Tibial artery (tissue), 4 donors: ENCODE measurements at places on chromosomes 7 and 10.

DNA sequence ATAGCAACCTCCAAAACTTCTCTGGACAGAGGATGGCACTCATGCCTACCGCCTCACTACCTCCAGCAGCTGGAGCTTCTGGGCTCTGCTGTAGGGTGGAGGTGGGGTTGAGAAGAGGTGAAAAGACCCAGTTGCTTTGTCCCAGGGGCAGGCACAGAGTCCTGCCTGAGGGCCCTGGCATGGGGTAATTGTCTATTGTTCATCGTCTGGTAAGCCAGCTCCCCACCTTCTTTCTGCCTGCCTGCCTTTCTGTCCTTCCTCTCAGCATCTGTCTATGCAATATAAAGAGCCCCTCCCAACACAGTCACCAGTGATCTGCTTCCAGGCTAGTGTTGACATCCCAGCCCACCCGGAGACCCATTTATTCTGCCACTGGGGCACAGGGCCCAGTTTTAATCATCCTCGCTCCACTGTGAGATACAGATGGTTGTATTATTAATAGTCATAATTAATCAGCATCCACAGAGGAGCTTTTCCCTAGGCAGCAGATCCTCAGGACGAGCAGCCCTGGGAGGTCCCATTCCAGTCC lies 39.0 kb downstream of the ZMIZ1 start:
- DNase-seq = no peak

DNA sequence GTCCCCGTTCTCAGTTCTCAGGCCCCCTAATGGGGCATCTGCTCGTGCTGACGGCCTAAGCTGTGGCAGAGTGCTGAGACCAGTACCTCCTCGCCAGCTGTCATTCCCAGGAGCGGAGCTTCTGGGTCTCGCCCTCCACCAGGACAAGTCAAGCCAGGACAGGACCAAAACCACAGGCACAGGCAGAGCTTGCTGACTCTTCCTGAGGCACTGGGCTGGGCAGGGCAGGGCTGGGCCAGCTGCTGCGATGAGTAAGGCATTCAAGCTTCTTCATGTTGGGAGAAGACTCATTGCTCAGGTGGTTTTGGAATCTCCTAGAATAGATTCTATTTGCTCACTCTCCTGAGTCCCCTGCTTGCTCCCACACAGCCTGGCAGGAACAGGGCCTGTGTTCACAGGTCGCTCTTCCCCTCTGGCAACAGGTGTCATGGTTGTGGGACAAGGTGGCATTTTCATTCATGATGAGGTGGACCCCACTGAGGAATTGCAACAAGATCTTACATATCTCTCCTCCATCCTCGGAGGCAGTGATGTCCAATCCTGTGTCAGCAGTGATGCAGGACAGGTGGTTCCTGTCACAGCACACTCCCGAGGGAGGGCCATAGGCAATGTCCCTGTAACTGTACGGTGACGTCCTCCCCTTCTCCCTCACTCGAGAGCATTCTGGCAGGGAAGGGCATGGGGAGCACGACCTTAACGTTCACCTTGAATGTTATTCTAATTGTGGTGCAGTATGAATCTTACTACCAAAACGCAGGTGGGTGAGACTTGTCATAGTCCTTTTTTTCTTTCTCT lies 17.0 kb upstream of the SH3PXD2A start:
- DNase-seq = no peak

GRCh38 chr10:86020134-86020533 lies 346.5 kb downstream of the GRID1 start:
- no peak for DNase-seq

GRCh38 chr7:105013221-105013815 lies 687 bp upstream of the KMT2E start:
- peak; percentile 94 for DNase-seq

DNA sequence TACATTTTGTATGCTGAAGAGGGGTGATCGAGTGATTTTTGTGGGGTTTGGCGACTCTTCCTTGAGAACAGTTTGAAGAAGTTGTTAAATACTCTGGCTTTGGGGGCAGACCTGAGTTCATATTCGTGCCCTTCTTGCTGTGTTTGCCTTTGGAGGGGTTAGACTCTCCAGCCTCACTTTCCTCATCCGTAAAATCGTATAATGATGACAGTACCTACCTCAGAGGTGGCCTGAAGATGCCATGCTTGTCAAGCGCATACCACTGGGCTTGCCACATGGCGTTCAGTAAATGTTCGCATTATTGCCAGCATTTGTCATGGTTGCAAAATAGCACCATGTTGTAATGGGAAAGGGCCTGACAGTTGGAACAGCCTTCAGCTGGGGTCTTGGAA lies 1.3 kb downstream of the STK17A start:
- no peak for DNase-seq

GRCh38 chr7:22137466-22137865 lies 191.8 kb upstream of the CDCA7L start:
- DNase-seq = no peak

DNA sequence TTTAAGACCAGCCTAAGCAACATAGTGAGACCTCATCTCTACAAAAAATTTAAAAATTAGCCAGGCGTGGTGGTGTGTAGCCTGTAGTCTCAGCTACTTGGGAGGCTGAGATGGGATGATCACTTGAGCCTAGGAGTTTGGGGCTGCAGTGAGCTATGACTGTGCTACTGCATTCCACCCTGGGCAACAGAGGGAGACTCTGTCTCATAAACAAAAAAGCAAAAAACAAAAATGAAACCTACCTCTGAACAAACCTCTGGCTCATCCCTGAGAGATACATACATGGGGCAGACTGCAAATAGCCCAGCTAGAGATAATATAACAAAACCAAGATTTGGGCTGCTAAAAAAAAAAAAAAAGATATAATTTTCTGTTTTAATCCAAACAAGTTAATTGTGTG lies 19.5 kb downstream of the C10orf67 start:
- DNase-seq = no peak

DNA sequence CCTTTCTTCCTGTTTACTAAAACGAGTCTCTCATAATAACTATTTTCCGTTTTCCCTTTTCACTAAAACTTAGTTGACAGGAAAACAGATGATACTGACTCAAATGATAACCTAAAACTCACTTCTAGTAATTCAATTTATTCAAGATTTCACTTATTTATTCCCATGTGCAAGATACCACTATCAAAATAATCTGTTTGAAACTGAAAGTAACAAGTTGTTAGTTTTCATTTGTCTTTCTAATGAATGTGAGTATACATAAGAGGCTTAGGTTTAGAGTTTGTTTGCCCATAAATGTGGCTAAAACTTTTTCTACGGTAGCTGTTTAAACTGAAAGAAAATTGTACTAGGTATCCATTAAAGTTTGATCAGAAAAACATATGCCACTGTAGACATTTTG lies 314.9 kb upstream of the STEAP1 start:
- no peak for DNase-seq

DNA sequence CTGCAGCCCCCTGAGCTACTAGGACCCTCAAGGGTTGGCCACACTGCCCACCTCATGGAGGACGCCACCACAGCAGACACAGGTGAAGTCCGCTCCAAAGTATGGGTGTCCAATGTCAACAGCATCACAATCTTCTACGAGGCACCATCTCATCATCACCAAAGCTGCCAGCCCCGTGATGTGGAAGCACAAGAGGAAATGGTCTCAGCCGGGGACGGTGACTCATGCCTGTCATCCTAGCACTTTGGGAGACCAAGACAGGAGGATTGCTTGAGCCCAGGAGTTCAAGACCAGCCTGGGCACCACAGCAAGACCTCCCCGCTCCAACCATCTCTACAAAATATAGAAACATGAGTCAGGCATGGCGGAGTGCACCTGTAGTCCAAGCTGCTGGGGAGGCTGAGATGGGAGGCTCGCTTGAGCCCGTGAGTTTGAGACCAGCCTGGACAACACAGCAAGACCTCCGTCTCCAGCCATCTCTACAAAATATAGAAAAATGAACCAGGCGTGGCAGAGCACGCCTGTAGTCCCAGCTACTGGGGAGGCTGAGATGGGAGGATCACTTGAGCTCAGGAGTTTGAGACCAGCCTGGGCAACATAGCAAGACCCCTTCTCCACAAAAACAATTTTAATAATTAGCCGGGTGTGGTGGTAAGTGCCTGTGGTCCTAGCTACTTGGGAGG lies 48.8 kb upstream of the MYL10 start:
- DNase-seq = no peak

- no peak for DNase-seq
These were observed 23.9 kb upstream of the ZNF716 start for GRCh38 chr7:57425969-57426628.

DNA sequence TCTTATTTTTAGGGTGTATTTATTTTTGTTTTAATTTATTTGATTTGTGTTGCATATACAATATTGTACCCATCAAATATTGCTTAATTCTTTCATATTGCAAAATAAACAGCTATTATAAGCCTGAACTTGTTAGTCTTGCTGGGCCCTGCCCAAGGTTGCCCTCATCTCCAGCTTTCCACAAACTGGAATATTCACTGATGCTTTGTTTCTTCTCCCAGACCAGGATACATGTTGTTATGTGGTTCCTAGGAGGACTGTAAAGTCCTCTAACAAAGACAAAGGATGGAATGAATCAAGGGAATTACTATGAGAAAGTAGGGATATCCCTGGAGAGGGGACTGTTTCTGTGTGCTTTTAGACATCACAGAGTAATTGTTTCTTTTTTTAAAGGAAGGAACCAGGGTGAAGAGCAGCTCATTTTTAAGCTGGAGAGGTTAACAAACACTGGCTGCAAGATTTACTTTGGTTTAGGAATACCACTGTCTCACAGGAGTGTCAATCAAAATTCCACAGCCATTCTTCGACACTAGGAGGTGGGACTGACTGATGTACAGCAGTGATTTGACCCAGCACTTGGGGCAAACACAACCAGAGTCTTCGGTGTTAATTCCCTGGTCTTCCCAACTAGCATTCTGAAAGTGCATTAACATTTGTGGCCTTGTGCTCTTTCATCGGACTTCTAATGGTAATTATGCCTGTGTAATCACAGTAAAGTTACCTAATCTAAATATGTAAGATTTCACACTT lies 14.8 kb upstream of the CD36 start:
- DNase-seq = no peak

DNA sequence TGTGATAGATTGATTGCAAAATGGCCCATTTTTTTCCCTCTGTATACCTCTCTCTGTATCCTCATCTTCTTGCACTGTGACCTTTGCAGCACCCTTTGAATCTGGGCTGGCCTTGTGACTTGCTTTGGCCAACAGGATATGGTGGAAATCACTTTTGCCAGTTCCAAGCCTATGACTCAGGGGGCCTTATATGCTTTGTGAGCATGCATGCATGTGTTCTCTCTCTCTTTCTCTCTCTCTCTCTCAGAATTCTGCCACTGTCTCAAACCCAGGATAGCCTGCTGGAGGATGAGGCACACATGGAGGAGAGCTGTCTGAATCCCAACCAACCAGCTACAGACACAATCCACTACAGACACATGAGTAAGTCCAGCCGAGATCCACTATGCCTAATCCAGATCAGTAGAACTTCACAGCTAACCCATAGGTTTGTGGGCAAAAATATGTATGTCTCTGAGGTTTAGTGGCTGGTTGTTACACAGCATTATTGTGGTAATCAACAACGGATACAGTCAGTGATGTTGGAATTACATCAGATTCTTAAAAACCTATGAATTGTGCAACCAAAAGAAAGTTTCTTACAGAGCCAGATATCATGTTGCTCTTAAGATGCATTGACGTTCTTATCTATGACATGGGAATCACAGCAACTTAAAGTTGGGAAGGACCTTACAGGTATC lies 41.8 kb upstream of the ABCB4 start:
- DNase-seq = no peak

DNA sequence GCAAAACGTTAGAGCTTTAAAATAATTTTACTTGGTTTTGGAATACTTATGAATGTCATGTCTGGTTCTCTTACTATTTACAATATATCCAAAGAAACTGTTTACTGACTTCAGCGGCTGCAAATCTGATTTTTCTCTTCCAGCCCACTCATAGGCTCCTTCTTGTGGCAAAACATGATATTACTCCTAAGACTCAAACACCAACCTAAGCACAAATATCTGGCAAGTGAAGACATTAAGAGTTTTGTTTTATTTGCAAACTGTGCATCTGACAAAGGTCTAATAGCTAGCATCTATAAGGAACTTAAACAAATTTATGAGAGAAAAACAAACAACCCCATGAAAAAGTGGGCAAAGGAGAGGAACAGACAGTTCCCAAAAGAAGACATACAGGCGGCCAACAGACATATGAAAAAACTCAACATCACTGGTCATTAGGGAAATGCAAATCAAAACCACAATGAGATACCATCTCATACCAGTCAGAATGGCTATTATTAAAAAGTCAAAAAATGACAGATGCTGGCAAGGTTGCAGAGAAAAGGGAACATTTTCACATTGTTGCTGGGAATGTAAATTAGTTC lies 20.3 kb upstream of the GJC3 start:
- no peak for DNase-seq

GRCh38 chr7:37765872-37766525 lies 82.4 kb upstream of the NME8 start:
- DNase-seq = no peak

GRCh38 chr7:29204491-29205272 lies 10.1 kb downstream of the CHN2 start:
- no peak for DNase-seq

GRCh38 chr10:128549101-128549608 lies 422.9 kb upstream of the MKI67 start:
- no peak for DNase-seq

GRCh38 chr7:103658055-103659005 lies 212.3 kb upstream of the SLC26A5 start:
- no peak for DNase-seq

GRCh38 chr7:139648391-139648861 lies 124.9 kb downstream of the CLEC2L start:
- no peak for DNase-seq

DNA sequence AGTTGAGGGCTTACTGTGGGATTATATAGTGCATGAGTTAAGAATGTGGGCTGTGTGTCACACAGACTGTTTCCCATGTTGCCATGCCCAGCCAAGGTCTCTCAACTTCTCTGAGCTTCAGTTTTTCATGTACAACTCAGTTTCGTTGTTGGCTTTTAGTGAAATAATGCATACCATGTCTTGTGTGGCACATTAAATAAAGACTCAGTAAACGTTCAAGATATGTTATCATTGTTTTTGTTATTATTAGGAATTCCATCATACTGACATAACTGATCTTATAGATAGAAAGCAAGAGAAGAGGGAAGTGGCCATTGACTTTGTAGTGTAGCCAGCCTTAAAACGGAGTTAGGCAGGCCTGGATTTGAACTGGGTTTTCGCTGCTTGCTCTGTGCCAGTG lies 2.9 kb downstream of the CDK14 start:
- no peak for DNase-seq
